Right ventricle myocardium superior (tissue), 1 donor: ENCODE measurements at places on chromosomes 16 and 17. TPM values are rescaled to one million over a fixed set of nuclear protein-coding genes. Genes with fewer than 3 reads are reported as not detected.

DNA sequence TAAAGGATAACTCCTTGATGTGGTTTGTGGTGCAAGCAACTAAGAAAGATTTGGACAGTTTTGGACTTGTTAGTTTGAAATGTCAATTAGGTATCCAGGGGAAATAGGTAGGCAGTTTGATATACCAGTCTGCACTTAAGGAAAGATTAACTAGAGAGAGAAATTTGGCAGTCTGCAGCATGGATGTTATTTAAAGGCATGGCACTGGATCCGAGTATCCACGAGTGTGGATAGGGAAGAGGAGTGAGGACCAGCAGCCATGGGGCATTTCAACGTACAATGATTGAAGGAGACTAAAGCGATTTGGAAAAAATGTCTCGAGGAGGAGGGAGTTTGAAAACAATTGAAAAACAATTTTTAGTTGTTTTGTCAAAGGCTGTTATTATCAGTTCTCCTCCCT is 117.4 kb downstream of the NLK start:
- DNase-seq = no peak

- no peak for DNase-seq
These were observed 2.4 kb upstream of the FBXL16 start for GRCh38 chr16:708019-708418.

DNA sequence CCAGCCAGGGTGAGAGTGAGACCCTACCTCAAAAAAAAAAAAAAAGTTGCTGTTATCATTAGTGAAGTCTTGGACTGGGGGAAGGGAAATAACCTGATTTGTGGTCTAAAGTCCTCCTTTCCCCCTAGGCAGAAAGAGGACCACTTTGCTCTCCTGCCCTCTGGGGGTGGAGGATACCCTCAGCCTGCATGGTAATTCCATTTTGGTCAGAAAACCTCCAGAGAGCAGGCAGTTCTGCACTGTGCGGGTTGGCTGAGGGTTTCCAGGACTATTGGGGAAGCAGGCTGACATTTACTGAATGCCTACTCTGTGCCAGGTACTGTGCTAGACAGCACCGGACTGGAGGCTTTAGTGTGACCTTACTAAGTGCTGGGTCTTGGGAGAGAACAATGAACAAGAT is 2.6 kb downstream of the ADAP2 start:
- no peak for DNase-seq

DNA sequence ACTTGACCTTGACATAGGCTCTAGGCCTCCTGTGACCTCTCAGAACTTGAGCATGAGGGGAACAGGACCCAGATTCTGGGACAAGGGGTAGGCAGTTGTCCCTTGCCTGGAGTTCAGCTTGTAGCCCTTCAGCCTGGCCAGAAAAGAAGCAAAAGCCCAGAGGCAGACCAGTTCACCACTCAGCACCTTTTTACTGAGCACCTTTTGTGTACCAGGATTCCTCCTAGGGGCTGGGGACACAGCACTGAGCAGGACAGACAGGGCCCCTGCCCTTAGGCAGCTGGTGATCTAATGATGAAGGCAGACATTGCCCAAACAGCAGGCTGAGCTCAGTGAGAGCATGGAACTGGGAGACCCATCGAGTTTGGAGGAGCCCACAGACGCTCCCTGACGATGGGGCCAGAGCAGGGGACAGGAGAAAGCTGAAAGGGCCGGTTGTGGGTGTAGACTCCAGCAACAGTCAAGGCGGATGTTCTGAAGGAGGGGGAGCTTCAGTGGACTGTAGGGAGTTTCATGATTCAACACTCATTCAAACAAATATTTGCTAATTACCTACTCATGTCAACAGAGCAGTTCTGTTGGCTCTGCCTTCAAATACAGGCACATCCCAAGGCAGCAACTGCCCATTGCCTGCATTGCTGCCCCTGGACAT is 32.0 kb downstream of the SBK1 start:
- DNase-seq = no peak

GRCh38 chr17:10149573-10150399 is 48.6 kb downstream of the GAS7 start:
- DNase-seq = no peak

Gene NOD2
- 0.48 TPM for total RNA-seq

Gene CDK10
- 20.7 TPM for total RNA-seq

Gene TLCD2
- 2.0 TPM for total RNA-seq

Gene PRSS21
- total RNA-seq = not detected
